Stimulated activated CD8-positive, alpha-beta memory T cell treated with anti-CD3 and anti-CD28 coated beads, Interleukin-4, amount 100 ng/mL, for 1 hour (primary cell): ENCODE measurements at places on chromosomes 1 and 21.

DNA sequence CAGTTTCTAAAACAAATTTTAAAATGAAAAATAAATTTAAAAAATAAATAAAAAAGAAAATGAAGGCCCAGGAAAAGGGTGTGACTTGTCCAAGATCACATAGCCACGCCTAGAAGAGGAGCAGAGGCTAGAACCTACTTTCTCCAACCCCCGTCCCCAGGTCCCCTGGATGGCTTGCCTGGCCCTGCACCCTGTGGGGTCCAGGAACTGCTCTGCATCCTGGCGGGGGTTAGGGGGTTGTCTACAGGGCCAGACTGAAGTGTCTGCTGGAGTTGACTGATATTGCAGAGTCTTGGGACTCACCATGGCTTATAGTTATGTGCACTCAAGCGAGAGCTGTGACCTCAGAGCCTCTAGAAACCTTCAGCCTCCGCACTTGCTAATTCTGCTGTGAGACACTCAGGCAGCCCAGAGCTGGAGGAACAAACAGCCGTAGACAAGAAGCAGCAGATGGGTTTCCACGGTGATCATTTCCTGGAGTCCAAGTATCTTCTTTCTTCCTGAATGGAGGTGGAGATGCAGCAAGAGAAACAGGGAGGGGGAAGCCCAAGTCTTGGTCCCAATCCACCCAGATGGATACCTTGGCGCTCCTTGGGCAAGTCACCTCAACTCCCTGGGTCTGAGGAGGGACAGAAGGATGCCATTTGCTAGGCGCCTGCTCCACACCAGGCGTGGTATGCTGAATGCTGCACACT, 5.2 kb upstream of the EXTL1 start:
- no peak for DNase-seq

DNA sequence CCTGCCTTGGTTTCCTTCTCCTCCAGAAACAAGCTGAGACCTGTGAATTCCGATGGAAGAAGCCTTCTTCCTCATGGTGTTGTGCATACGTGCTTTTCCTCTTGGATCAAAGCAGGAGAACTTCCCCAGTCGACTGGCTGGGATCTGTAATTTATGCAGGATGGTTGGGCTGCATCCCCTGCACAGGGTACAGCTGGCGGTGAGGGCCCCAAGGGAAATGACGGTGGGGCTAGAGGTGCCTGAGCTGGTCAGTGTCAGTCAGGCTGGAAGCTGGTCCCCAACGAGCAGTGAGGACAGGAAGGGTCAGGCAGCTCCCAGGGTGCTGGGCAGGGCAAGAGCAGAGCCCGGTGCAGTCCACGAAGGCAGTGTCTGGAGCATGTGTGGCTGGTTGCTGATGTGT, 106.7 kb downstream of the CNIH3 start:
- DNase-seq = no peak

DNA sequence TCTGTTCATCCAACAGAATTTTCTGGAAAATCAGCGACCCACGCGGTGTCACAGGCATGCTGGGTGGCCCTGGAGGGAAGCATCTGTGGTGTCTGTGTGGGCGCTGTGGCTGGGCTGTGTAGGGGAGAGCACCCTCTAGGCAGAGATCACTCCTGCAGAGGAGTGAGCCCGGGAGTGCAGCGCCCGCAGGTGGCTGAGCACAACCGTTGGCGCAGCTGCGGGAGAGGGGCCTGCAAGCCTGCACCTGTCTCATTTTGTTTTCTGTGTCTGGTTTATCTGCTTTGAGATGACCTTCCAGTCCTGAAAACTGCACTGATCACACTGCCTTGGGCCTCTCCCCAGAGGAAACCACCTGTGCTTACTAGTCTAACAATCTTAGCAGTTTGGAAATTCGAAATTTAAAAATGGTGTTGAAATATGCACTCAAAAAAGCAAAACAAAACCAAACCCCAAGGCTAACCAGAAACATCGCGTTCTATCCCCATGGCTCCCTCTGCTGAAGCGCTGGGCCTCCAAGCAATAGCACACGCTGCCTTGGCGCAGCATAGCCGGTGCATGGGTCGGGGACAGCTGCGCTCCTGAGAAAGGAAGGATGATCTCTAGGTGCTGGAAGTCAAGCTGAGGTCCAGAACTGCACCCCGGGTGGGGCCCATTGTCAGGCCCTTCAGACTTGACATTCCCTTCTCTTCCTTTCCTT, 4.8 kb downstream of the FAM3B start:
- no peak for DNase-seq

- DNase-seq = no peak
These were observed 35.2 kb upstream of the VAV3 start for GRCh38 chr1:108000184-108000583.

DNA sequence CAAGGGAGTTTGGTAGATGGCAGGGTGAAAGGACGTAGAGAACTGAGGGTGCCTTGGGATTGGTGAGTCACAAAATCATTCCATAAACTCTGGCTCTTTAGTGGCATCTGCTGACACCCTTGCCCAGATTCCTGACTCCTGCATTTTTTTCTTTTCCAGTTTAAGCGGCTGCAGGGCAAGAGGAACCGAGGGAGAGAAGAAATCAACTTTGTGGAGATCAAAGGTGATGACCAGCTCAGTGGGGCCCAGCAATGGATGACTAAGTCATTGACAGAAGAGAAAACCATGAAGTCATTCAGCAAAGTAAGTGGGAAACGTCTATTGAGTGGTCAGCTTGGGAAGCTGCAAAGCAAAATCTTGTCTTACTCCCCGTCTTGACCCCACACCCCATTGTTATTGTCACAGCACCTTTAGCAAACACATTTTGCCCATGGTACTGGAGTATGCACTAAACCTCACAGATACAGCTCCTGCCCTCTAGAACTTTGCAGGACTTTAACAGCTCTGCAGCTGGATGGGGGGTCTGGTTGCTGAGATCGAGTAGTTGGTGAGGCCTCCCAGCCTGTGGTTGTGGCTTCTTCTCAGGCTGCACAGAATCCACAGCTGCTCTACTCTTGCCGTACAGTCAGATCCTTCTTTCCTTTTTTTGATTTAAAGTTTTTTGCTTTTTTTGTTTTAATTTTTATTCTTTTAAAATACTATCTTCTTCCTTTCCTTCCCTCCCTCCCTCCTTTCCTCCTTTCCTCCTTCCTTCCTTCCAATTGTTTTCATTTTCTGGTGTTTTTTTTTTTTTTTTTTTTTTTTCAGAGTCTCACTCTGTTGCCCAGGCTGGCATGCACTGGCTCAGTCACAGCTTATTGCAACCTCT, 21.9 kb downstream of the SH2D2A start:
- DNase-seq = no peak

DNA sequence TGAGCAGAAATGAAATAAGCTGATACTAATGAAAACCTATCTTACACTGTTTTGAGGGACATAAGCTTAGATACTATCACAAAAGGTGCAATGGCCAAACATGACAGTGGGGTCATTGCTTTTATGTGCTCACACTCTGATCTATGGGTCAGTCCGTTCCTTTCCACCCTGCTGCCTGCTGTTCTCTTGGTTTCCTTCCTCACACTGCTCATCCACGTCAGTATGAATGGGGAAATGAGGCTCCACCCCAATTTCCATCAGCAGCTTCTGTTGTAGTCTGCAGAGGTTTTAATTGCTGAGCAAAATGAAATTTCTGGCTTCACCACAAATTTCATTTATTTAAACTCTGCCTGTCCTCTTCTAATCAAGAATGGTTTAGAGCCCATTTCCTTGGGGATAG, 155.2 kb downstream of the GABPA start:
- DNase-seq = no peak

DNA sequence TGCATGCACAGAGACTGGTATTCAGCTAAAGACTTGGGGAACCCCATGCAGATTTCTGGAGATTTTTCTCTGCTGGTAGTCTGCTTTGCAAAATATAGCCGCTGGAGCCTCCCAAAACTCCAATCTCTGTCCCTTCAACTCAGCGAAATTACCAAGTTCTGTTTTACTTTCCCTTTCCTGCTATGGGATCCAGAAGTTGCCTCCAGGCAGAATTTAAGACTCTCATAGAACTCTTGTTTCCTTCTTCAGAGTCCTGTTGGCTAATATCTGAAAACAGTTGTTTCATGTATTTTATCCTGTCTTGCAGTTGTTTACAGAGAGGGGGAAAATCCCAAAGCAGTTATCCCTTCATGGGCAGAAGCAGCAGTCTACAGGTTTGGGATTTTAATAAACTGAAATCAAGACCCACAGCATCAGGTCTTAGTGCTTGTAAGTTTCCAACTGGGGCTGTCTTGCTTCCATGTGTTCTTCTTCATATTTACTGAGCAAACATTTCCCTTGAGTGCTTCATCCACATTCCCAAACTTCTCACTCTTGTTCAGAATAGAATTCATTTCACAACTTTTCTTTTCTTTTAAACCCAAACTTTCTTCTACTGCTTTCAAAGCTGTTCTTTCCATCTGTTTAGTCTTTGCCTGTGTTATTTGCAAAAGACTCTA, 221.3 kb upstream of the DMRTA2 start:
- no peak for DNase-seq

DNA sequence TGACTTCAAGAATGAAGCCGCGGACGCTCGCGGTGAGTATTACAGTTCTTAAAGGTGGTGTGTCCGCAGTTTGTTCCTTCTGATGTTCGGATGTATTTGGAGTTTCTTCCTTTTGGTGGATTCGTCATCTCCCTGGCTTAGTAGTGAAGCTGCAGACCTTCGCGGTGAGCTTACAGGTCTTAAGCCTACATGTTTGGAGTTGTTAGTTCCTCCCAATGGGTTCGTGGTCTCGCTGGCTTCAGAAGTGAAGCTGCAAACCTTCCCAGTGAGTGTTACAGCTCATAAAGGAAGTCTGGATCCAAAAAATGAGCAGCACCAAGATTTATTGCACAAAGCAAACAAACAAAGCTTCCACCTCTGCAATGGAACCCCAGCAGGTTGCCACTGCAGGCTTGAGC, 14.7 kb downstream of the LDLRAD1 start:
- no peak for DNase-seq

- no peak for DNase-seq
These were observed 57.6 kb downstream of the LDLRAD2 start for GRCh38 chr1:21869620-21870121.

DNA sequence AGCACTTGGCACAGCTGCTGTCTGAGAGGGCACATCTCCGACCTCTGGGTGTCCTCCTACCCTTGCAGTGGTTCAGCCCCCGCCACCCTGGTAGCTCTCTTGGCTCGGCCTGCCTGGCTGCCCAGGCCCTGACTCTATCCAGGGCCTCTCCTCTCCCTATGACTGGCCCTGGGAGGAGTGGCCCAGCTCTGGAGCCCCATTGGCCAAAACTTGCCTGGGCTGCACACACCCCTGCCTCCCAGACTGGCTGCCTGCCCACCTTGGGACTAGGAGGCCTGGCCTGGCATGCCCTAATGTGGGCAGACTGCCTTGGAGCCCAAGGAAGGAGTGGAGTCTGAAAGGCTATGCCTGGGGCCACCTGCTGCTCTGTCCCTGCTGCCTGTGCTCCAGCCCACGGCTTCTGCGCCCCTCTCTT, 33.6 kb downstream of the ACOT11 start:
- DNase-seq = no peak

DNA sequence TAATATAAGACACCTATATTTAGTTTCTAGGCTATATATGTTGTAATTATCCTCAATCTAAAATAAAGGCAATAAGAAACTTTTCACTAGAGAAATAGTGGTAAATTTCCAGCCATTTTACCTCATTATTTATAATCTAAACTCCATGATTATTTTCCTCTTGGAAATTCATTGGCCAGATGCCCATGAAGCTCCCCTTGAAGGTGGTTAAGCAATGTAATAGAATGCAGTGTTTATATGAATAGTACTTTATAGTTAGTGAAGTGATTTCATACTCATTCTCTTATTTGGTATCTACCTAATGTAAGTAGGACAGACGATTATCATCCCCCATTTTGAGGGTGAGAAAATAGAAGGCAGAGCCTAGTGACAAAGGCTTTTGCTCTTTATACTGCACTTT, 26.5 kb downstream of the NFYC start:
- DNase-seq = no peak

GRCh38 chr1:110243146-110243545, 33.0 kb downstream of the KCNC4 start:
- DNase-seq = no peak

DNA sequence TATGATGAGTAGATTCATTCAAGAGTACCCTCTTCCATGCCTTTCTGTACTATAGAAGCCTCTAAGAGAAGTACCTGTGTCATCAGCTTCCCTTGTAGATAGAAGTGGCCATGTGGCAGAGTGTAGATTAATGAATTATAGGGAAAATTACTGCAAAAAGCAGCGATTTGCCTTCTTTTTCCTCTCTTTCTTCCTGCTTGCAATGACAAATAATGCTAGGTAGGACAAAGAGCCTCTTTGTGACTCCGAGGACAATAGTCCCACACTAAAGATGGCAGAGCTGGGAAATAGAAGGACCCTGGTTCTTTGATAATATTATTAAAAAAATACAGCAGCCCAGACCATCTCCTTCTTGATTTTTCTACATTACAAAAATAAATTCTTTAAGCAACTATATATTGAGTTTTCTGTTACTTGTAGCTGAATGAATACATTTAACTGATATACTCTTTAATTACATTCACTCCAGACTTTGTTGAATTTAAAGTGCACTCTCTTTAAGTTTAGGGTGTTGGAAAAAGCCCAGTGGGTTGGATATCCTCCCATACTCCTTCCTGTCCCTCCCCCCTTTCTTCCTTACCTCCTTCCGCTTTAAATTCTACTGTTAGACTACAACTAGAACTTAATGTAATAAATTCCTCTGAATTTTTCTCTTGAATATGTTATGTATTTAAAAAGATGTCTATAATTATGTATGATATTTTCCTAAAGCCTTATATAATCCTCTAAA, 198.2 kb upstream of the APP start:
- DNase-seq = no peak

DNA sequence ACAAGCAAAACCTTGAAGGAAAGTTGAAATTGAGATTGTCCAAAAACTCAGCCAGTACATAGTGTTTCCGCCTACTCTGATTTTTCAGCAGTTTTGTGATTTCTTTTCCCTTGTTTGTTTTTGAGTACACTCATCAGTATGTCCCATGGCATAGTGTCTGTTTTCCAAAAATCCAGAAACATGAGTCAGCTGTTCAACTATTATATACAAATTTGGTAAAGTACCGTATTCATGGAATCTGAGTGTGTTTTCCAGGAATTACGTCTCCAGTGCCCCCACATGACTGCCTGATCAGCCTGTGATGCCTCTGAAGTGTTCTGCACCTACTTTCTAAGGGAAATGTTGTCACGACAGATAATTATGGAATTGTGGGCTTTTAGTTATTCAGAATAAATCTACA, 186.8 kb downstream of the LTN1 start:
- no peak for DNase-seq
